Caudate nucleus (tissue), 63 donors: ENCODE measurements at places on chromosomes 7 and 10.

DNA sequence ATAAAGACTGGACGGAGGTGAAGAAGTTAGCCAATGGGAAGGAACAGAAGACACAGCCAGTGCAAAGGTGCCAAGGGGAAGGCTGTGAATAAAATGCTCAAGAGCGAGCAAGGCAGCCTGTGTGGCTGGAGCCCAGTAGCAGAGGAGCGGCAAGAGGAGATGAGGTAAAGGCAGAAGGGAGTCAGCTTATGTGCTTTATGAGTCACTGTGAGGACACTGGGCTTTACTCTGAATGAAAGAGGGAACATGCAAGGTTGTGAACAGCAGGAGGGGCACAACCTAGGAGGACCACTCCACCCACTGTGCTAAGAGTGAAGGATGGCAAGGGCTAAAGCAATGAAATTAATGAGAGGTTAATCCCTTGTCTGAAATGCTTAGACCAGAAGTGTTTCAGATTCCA lies 129.0 kb upstream of the ODAD2 start:
- no peak for DNase-seq

- DNase-seq: no peak
These were observed 9.9 kb downstream of the INPP5A start for GRCh38 chr10:132547421-132547861.

GRCh38 chr7:136062625-136063325 lies 85.6 kb upstream of the MTPN start:
- DNase-seq: no peak

DNA sequence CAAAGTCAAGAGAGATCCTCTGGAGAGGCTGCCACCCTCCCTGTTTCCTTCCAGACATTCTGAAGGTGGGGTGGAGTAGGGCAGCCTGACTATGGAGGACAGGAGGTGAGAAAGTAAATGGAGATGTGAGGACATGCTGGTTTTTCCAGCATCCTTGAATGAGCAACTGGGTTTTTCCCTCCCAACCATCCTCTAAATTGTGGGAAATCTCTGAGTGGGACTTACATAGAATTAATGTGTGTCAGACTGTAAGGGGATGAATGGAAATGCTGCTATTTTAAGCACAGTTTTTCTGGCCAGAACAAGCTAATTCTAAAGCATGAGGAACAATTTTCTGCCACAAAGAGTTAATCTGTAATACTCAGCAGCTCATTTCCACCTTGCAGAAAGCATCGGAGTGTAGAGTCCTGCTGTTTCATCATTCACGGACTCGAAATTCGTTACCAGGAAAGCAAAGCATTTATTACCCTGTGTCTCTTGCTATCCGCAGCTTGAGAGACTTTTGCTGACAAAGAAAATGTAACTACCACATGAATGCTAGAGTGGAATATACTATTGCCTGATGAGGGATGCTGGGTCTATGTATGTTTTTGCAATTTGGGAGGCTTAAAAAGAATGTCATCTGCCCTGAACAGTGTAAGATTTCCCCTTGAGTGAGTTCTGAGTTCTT lies 213.0 kb downstream of the CELF2 start:
- DNase-seq: no peak

DNA sequence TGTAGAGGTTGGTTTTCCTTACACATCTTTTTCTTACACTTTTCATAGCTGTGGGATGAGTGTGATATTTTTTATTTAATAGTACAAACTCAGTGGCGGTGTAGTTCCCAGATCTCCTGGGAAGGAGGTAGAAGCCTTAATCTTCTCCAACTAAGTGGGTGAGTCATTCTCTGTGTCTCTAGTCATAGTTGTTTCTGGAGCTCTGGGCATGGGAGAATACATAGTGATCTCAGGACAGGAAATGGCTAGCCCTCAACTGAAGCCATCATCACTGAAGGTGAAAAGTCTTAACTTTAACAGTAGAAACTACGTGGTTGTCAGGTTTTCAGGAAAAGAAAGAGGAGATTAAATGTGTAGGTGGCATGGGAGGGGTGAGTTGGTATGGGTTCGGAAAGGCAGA lies 319.4 kb upstream of the FZD8 start:
- no peak for DNase-seq

- DNase-seq: no peak
These were observed 687.5 kb downstream of the SORCS3 start for GRCh38 chr10:105328503-105329133.

GRCh38 chr7:12719981-12720865 lies 32.8 kb downstream of the ARL4A start:
- no peak for DNase-seq

DNA sequence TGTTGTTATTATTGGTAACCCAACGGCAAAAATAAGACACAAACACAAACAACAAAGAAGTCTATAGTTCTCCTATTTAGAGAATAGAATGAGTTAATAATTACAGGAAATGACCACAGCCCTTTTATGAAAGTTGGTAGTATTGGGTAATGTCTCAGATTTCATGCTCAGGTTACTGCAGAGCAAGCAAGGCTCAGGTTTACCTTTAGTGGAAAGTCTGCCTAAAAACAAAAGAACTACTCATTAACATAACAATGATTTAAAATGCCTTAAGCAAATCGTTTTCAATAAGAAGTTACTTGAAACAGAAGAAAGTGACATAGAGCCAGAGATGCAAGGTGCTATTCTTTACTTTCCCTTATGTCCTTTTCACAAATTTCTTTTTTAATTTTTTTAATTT lies 441.2 kb downstream of the PLXDC2 start:
- DNase-seq: no peak

DNA sequence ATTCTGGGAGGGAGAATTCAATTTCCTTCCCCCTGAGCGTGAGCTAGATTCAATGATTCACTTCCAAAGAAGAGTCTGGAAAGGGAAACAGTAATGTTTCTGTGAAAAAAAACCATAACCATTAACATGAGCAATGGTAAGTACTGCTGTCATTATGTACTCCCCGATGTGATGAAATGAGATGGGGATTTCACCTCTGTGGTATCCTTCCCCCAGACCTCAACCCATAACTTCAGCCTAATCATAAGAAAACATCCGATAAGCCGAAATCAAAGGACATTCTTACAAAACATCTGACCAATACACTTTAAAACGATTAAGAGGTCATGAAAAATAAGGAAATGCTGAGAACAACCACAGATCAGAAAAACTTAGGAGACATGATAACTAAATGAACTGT lies 27.2 kb downstream of the EZH2 start:
- DNase-seq: no peak

- DNase-seq: no peak
These were observed 181.7 kb downstream of the ST7 start for GRCh38 chr7:117134889-117135552.

GRCh38 chr7:45026984-45027773 lies 27.2 kb downstream of the CCM2 start:
- no peak for DNase-seq

DNA sequence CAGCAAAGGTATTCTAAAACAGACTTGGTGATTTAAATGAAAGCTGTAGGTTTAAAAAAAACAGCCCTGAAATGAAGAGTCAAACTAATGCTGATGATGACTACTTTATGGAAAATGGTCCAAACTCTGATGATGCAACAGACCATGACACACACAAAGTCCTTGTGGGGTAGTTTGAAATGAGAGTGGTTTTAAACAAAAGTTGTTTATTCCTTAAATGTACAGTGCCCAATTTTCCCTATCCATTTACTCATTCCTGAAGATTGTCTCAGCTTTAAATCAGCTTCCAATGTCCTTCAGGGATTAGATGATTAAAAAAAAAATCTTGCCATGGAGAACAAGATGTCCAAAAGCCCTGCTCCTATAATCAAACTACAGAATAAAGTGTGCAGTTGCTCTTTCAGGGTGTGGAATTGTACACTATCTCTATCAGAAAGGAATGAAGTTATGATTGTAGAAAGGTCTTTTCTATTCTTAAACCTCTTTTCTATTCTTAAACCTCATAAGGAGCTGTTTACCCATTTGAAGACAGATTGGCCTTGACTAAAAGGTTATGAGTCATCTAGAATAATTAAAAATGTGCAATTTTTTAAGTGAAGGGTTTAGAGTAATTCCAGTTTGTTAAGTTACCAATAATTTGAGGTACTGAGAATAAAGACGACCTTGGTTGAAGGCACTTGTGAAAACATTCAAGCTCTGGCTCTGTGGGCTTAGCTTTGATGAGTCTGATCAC lies 70.2 kb upstream of the ITGA8 start:
- DNase-seq: no peak

DNA sequence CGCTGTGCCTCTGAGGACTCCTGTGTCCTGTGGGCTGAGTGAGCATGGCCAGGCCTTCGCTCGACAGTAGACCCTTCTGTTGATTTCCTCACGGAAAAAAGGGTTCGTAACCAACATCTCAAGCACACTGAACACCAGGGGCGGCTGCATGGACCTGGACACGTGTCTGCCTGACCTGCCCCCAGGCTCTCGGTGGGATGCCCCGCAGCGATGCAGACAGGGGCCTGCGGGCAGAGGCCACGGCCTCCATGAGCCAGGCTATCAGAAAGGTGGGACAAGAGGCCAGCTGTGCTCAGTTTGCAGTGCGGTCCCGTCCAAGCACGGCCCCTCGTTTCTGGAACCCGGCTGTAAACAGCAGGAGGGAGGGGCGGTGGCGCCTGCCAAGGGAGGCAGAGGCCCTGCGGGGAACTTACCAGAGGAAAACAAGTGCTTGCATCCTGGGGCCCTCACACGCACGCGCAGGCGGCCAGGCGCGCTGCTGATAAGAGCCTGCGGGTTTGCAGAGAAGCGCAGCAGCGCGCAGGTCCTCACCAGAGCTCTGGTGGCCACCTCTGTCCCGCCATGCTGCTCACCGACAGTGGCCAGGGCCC lies 10.6 kb downstream of the GPR146 start:
- DNase-seq: peak; percentile 32
